Ovary (tissue), 10 donors: ENCODE measurements at places on chromosomes 1 and 21.

GRCh38 chr1:19344372-19344810 lies 32.3 kb downstream of the SLC66A1 start:
- peak; percentile 78 for DNase-seq

- DNase-seq: no peak
Observed at GRCh38 chr1:25568090-25568833, 24.9 kb downstream of the LDLRAP1 start.

DNA sequence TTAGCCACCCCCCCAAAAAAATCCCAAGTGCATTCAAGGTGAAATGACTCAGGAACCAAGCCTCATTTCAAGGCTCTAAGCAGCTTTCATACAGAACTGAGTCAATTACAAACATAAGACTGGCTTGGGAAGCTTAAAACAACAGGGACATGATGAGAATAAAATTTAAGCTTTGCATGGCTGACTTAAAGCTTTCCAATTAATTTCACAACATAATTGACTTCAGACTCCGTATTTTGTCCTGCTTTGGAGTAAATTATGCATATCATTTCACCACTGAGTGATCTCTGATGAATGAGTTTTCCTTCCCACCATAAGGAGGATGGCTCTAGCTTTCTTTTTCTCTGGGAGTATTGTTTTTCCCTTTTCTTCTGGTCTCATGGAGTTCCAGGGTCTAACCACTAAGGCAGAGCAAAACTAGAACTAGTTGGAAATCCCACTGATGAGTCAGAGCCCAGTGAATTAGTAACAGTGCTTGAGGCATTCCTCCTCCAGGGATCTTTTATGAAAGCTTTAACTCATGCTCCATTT lies 72.8 kb downstream of the XCL2 start:
- DNase-seq: no peak

DNA sequence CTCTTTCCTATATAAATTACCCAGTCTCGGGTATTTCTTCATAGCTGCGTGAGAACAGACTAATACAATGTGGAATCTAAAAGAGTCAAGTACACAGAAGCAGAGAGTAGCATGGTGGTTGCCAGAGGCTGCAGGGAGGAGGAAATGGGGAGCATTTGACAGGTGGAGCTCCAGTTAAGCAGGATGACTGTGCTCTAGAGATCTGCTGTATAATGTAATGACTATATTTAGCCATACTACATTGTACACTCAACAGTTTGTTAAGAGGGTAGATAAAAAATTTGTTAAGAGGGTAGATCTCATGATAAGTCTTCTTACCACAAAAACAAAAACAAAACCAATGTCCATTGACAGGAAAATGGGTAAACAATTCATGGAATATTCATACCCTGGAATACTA lies 82.1 kb downstream of the MT1HL1 start:
- no peak for DNase-seq

DNA sequence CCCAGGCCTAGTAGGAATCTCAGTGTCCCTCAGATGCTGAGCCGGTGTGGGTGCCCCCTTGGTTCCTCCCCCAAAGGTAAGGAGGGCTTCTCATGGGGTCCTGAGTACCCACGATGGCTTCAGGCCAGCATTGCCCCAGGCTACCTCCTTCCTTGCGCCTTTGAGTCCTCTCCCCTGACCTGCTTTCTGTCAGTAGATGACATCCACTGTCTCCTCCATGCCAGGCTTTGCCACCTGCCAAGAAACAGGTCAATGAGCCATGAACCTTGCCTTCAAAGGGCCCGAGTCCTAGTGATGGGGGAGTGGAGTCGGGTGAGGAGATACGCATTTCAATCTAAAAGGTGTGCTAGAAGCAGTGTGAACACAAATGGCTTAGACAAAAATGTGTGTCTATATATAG lies 15.6 kb downstream of the WNT4 start:
- DNase-seq: no peak

DNA sequence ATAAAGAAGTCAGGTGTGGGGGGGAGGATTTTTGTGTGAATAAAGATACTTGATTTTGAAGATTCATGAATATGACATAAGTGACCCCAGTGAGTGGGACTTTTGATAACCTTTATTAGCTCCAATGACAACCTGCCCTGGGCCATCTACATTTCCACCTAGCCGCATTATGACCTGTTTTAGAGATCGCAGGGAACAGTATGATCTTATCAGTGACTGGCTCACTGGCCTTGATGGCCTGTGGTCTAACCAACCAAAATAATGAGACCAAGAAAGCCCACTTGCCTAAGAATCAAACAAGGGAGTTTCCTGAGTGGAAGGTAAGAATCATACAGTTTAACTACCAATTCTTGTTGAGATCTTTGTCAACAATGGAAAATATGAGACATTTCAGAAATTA lies 1.8 kb downstream of the ELAPOR1 start:
- DNase-seq: no peak

DNA sequence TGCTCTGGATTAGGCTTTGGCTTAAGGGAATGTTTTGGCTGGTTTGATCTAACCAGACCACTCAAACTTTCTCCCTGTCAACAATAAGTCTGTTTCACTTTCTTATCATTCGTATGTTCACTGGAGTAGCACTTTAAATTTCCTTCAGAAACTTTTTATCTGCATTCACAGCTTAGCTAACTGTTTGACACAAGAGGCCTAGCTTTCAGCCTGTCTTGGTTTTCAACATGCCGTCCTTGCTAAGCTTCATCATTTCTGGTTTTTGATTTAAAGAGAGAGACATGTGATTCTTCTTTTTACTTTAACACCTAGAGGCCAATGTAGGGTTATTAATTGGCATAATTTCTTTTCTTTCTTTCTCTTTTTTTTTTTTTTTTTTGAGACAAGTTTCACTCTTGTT lies 14.9 kb upstream of the CYB5R1 start:
- DNase-seq: no peak

GRCh38 chr1:188406636-188407035 lies 1577.9 kb downstream of the PLA2G4A start:
- DNase-seq: no peak

DNA sequence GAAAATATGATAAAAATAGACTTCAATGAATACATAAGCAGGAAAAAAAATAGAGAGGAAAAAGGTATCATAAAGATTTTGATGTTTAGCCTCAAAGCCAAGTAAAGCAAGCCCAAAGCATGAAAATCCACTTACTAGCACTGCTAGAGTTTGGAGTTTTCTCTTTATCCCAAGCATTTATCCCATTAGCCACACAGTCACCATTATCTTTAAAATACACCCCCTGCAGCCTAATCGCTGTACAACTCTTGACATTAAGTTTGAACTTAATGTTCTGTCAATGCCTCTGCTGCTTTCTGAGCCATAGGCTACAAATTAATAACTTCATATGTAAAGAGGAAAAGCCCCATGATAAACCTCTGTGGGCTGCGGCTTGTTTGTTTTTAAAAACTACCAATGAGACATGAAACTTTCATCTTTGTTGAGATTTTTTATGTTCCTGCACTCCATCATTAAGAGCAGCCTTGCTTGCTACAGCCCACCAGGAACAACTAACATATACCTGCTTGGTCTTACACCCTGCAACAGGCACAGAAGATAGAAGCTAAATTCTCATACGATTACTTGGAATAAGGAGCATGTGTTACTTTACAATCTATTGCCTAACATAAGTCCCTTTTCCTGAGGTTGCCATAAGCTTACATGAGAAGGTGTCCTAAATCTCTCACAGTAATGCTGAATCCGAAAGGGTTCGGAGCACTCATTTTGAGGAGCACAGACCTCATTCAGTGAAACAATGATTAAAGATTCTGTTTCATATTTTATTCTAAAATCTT lies 202.4 kb downstream of the SMYD3 start:
- DNase-seq: no peak

GRCh38 chr1:94501935-94502334 lies 39.6 kb downstream of the F3 start:
- DNase-seq: no peak

- peak; percentile 12 for DNase-seq
Observed at GRCh38 chr1:111406321-111406768, 21.2 kb downstream of the OVGP1 start.

- DNase-seq: no peak
Observed at GRCh38 chr1:67434491-67434890, 4.3 kb upstream of the SERBP1 start.

- no peak for DNase-seq
Observed at GRCh38 chr1:244076740-244077139, 25.7 kb downstream of the ZBTB18 start.

DNA sequence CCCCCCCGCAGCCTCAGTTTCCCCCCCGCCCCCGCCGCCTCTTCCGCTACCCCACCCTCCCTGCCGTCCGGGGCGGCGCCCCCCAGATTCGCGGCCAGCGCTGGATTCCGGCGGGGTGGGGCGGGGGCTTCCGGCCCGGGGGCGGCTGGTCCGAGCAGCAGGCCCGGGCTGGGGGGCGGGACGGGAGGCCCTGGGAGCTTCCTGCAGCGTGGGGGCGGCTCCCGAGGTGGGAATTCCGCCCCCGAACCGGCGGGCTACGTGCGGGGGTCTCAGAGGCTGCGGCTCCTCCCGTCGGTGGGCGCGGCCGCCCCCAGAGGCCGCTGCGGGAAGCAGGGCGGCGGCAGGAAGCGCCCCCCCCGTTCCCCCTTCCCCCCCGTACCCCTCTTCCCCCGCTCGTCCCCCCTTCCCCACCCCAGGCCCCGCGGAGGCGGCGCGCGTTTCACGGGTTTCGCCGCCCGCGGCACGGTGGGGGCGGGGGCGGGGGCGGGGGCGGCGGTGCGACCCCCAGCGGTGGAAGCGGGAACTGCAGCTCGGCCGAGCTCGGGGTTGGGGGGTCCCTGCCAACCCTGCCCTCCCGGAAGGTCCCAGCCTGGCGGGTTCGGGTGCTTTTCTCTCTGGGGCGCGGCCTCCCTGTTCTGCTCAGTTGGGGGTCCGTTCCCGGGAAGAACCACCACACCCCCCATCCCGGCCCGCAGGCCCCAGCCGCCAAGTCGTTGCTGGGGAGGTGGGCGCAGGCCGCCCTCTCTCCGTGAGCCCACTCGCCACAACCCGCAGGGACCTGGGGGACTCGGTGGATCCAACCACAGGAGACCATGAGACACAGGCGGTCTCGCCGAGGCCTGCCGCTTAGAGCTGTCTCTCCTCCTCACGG lies 76.3 kb downstream of the MORN1 start:
- peak; percentile 75 for DNase-seq

DNA sequence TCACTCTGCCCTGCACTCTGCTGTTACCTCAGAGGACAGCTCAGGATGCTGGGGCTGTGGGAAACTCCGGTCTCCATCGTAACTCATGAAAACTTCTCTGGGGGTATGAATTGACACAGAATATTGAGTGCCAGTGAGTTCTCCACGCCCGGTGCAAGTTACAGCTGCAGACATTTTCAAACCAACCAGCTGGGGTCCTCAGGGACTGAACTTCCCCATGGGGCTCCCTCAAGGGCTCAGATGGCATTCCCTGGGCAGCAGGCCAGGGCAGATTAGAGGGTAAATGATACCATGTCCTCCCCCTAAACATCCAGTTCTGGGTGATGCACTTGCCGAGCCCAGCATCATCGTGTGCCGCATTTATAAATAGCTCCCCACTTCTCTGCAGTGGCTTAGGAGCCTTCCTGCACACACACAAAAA lies 27.8 kb upstream of the CCSAP start:
- no peak for DNase-seq

DNA sequence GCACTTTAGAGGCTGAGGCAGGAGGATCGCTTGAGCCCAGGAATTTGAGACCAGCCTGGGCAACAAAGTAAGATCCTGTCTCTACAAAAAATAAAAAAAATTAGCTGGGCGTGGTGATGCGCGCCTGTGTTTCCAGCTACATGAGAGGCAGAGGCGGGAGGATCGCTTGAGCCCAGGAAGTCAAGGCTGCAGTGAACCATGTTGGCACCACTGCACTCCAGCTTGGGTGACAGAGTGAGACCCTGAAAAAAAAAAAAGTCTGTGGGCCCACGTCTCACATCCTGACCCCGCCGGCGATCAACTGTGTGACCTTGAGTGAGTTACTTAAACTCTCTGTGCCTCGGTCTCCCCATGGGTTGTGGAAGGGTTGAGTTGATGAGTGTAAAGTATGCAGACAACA lies 12.7 kb upstream of the ZBTB21 start:
- DNase-seq: no peak

DNA sequence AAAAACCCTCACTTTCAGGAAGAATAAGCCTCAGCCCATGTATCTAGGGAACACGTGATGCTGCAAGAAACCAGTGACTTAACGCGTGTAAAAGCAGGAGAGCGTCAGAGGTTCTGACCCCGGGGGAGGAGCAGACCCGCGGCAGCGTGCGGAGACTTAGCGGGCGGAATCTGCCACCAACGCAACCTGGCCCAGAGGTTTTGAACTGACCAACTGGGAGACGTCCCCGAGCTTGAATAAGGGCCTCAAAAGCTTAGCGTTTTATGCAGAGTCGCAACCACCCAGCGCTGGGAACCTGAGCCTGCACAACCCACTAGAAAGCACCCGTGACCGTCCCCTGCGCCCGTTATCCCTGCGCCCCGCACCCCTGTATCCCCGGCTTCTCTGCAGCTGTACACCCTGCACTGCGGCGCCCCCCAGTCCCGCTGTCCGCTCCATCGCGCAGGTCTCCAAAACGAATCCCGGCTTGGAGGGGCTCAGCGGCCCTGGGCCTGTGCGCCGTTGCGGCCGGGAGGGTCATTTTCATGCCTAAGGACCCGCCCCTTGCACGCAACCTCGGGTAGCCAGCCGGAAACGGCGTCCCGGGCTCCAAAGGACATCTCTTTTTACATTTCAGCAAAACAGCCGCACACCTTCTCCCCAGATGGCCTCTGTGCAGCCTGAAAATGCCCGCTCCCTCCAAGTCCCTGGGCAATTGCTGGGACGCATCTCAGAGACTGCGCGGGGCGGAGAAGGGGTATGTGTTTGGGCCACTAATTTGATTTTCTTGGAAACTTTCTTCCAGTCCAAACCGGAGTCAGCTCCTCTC lies 29.4 kb upstream of the TRIM17 start:
- peak; percentile 54 for DNase-seq

DNA sequence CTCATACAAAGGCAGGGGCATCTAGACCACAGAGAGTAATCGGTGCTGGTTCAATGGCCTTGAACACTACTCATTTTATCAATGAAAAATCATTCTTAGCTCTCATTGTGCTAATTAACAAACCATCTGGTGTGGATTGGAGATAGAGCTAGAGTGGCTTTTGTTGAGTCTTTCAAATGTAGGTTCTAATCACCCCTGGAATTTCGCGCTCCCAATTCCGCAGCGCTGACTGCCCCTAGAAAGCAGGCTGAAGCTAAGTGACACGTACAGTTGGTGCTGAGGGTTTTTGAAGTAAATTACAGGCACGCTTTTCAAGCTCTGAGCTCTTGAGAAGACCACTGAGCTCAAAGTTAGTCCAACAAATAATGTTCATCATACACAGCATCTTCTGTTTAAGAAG lies 31.2 kb upstream of the CA6 start:
- no peak for DNase-seq

- DNase-seq: no peak
Observed at GRCh38 chr1:230832476-230832875, 35.8 kb downstream of the C1orf198 start.

- DNase-seq: no peak
Observed at GRCh38 chr1:160284220-160284781, 632 bp downstream of the PEX19 start.

- no peak for DNase-seq
Observed at GRCh38 chr21:39318091-39318959, 4.9 kb upstream of the BRWD1 start.
